ENCODE measurements at places on chromosomes 6 and 20.

- DNase-seq, result no peak
Observed at GRCh38 chr20:5092765-5093339, 26.9 kb downstream of the PCNA start.

DNA sequence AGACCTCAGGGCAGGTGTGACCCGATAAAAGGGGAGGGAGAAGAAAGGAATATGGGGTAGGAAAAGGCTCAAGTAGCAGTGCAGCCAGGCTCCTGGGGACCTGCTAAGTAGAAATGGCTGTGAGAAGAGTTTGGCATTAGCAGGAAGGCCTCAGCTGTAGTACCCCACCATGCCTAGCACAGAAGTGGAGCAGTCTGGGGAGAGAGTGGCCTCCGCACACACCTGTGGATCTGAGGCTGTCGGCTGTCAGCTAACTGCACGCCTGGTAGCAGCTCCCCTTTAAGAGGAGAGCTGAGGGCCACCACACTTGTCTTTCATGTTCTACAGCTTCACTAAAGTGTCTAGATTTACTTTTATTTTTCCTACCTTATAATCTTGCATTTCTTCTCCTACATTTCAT, 24.6 kb downstream of the PDE7B start:
- DNase-seq, result no peak

- no peak for DNase-seq
Observed at GRCh38 chr20:62505337-62506045, 29.7 kb upstream of the GATA5 start.

GRCh38 chr6:21955053-21955595, 341.7 kb downstream of the PRL start:
- DNase-seq, result no peak

DNA sequence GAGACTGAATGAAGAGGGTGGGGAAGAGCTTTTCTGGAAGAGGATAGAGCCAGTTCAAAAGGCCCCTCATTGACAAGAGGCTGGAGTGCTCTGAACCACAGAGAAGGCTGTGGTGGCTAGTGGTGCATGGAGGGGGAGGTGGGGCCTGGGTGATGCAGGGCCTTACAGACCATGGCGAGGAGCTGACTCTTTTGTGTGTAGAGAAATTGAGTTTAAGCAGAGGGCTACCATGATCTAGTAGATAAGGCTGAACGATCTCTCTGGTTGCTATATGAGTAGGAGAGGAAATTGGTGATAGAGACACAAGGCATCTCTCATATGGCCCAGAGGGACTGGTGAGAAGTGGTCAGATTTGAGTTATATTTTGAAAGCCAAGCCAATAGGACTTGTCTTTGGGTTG, 137.6 kb downstream of the UST start:
- DNase-seq, result no peak

GRCh38 chr6:35014341-35014740, 125.3 kb downstream of the ANKS1A start:
- DNase-seq, result no peak

- no peak for DNase-seq
Observed at GRCh38 chr6:88722686-88723085, 240.7 kb downstream of the RNGTT start.

DNA sequence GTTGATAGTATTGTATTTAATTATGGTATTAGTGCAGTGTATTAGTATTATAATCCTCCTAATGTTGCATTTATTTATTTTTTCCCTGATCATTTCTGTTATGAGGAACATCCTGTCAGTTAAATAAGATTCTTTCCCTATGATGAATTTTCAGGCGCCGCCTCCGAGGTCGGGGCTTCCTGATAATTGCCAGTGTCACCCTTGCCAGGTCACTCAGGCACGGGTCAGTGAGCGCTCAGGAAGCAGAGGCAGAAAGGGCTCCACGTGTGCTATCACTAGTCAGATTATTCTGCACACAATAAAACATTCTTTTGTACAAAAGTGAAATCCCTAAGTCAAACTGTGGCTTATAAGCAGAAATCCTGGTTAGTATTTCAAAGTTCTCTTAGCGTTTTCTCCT, 64.8 kb downstream of the TSHZ2 start:
- no peak for DNase-seq
